Fibroblast of skin of right quadriceps (primary cell): ENCODE measurements at places on chromosomes 16 and 17.
A peak's percentile ranks its signal among the peaks of the same experiment; 100 is the strongest.

DNA sequence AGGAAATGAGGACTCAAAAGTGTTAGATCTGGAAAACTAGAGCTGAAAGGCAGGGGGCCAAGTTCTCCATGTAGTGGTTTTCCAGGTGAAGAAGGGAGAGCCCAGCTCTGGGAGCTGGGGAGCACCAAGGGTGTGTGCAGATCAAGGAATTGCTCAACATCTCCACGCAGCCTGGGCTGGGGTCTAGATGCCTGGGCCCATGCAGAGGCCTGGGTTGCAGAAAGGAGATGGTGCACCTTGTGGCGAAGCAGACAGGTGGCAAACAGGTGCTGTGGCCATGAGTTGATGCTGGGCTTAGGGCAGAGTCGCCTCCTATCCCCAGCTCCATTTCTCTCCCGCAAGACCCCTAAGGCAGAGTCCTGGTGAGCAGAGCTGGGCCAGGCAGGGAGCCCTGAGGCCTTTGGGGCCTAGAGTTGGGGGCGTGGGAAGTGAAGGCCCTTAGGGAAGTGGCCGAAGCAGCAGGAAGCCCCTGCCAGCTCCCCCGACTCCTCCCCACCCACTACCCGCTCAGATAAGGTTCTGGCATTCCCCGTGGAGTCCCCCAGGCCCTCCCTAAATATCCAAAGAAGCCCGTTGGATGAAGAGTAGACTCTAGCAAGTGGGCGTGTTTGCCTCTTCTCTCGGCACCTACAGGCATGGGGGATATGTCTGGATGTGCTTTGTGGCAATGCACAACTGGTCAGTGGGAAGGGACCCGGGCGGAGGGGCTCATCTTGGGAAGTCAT is 777 bp downstream of the FOXN1 start:
- no peak for DNase-seq

- peak; percentile 68 for DNase-seq
These were observed 55.8 kb upstream of the B4GALNT2 start for GRCh38 chr17:49076573-49077384.

DNA sequence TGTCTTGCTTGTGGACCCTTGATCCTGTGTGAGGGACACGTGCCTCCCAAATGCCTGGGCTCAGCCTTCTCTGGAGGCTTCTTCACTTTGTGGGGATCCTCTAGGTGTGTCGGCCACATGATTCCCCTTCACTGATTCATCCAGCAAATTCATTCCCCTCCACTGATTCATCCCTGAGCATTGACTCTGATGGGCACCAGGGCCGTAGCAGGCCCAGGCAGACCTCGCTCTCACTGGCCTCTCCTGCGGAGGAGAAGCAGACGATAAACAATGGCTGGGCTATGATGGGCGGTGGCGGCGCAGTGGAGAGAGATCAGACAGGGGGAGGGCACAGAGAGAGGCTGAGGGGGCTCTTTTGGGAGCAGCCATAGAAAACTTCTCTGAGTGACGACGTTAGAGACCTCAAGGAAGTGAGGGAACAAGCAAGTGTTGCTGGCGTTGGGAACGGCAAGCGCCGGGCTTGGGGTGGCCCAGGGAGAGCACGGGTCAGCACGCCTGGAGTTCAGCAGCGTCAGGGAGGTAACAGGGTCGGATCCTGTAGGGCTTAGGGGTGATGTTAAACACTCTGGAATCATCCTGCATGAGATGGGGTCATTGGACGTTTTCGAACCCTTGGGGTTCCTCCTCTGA is 17.5 kb upstream of the RPTOR start:
- peak; percentile 10 for DNase-seq

- no peak for DNase-seq
These were observed 3.3 kb upstream of the KRT35 start for GRCh38 chr17:41483991-41484826.

DNA sequence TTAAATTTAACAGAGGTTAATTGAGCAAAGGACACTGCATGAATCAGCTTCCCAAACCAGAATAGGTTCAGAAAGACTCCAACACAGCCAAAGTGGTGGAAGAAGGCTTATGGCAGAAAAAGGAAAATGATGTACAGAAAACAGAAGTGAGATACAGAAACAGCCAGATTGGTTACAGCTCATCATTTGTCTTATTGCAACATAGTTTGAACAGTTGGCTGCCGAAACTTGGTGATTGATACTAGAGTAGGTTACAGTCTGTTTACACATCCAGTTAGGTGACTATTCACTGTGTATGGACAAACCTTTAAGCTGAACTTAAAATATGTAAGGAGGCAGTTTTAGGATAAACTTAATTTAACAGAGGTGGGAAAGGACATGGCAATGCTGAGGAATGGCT is 18.3 kb downstream of the TMEM100 start:
- no peak for DNase-seq

DNA sequence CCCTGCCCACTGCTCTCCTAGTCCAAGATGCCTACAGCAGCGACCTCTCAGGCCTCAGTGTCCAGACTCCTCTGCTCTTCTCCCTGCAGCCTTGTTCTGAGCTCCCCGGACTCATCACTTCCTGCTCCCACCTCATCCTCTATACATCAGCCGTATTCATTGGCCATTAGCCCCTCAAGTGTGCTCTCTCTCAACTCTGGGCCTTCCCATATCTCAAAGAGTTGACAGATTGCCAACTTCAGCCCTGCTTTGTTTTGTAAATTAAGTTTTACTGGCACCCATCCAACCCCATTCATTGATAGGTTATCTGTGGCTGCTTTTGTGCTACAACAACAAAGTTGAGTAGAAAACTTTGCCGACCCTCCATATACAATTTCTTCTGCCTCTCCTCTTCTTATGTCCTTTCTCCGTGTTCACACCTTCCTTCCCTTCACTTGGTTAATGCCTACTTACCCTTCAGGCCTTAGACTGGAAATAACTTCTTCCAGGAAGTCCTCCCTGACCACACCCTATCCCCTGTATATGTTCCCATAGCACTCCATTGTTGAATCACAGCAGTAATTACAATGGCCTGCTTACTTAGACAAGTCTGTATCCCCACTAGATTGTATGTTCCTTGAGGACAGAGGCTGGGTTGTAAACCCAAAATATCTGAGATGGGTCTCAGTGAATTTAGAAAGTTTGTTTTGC is 63.4 kb upstream of the TANC2 start:
- DNase-seq: no peak

- no peak for DNase-seq
These were observed 199.4 kb downstream of the TANC2 start for GRCh38 chr17:63165400-63165799.

- no peak for DNase-seq
These were observed 3.2 kb upstream of the C1QTNF1 start for GRCh38 chr17:79020631-79021301.

DNA sequence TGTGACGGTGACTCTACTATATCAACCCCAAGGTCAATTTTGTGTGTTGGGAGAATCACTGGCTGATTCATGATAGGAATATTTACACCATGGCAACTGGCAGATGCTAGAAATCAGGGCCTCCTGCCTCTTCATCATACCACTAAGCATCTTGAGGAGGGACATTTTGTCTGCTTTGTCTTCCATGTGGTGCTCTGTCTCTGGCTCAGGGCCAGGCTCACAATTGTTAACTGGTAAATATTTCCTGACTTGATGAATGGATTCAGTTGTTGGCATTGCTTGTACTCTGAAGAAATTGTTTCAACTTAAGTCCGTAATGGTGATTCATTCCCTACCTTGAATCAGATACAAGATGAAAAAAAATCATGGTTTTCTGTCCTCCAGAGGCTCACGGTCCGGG is 292.7 kb downstream of the HAPSTR1 start:
- DNase-seq: no peak

GRCh38 chr17:82915757-82916027 is 75.9 kb upstream of the ZNF750 start:
- DNase-seq: no peak

DNA sequence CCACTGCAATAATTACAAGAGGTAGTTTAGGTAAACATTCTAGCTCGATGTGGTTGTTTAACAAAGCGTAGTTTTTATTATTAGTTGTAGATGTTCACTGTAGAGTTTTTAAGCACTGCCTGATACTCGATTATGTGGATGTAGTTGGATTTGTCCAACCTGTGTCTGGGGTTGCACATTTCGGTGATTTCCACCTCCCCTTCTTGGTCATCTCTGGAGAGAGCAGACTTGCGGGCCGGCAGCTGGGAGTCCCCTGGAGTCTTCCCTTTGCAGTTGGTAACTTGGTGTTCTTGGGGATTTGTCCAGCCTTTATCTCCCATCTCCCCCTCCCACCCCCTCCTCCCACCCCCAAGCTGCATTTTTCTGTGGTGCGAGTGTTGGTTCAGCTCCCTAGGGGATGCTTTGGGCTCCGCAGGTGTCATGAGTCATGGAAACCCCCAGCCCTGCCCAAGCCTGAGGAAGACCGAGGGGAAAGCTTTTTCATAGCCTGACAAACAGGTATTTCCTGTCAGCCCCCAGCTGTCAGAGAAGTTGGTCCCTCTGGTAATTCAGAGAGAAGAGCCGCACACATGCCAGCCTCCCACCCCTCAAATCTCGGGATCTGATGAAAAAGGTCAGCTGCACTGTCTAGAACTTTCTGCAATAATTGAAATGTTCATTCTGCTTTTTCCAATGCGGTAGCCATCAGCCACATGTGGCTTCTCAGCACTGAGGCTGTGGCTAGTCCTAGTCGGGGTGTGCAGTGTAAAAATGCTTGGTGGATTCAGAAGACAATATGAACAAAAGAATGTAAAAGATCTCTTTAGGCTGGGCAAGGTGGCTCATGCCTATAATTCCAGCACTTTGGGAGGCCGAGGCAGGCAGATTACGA is 50.3 kb downstream of the KSR1 start:
- no peak for DNase-seq

- no peak for DNase-seq
These were observed 438.2 kb downstream of the HS3ST4 start for GRCh38 chr16:26129997-26130396.

DNA sequence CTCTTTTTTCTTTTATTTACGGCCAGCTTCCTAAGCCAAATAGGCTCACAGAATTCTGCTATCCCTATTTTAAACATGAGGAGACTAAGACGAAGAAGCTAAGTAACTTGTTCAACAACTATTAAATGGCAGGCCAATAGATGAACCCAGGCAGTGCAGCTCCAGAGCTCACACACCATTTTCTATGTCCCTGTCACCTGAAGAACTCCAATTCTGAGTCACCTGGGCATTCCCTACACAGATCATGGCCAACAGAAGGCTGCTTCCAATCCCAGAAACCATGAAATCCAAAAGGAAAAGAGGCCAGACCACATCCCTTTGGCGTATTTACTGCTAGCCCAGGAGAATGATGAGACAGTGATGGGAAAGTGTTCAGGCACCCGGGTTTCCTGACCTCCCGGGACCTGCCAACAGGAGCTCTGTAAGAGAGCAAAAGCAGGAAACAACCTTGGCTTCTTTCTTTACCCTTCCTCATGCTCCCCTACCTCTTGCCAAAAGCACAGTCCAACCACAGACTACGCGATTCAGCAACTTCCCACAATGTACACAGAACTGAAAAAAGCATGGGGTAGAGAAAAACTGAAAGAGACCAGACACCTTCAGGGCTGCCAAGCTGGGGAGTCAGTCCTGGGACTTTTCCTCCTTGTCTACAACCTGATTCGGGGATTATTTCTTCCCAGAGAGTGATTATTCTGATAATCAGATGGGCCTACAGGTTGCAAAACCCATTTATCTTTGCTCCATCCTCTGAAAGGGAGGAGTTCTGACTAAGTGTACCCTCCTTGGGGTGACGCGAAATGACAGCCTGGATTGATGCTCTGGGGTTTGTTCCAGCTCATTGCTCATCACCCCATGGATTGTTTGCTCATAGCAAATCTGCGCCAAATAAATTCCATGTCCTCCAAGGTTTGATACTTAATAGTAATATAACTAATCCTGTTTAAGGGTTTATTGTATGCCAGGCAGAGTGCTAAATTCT is 47.8 kb upstream of the HAS3 start:
- DNase-seq: peak; percentile 86
